ENCODE measurements at places on chromosomes 16 and 17.

- no peak for DNase-seq
Observed at GRCh38 chr16:80852261-80852872, 48.0 kb upstream of the CDYL2 start.

- DNase-seq: no peak
Observed at GRCh38 chr16:20866145-20866772, 33.9 kb downstream of the DCUN1D3 start.

GRCh38 chr17:50205111-50205962, 3.9 kb upstream of the COL1A1 start:
- DNase-seq: no peak

DNA sequence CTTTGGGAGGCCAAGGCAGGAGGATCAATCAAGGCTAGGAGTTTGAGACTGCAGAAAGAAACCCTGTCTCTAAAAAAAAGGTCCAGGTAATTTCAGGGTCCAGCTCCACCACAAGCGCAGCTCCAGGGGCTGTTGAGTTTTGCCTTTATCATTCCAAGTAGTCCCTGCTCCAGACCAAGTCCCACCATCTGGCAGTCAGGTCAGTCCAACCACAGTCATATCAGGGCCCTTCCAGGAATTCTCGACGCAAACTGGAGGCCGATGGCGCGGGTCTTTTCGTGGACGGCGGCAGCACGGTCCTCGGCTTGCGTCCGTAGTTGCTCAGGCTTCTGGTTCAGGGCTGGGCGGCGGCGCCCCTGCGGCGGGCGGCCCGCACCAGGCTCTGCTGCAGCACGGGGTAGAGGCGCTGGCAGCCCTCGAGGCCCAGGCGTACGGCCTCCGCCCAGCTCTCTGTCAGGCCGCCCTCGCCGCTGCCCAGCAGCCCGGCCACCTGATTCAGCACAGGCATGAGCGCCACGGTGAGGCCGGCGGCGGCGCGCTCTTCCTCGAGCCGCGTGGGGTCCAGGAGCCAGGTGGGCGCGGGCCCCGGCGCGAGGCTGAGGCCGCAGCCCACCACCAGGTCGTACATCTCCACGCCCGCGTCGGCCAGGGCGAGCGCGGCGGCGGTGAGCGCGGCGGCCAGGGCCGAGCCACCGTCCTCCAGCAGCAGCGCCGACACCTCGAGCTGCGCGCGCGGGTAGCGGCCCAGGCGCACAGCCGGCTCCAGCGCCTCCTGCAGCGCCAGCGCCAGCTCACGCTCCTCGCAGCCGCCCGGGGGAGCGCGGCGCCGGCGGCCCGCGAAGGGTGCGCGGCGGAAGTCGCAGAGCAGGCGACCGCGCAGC, 752 bp downstream of the EXOSC6 start:
- no peak for DNase-seq

GRCh38 chr17:50256826-50257618, 17.2 kb upstream of the TMEM92 start:
- no peak for DNase-seq

DNA sequence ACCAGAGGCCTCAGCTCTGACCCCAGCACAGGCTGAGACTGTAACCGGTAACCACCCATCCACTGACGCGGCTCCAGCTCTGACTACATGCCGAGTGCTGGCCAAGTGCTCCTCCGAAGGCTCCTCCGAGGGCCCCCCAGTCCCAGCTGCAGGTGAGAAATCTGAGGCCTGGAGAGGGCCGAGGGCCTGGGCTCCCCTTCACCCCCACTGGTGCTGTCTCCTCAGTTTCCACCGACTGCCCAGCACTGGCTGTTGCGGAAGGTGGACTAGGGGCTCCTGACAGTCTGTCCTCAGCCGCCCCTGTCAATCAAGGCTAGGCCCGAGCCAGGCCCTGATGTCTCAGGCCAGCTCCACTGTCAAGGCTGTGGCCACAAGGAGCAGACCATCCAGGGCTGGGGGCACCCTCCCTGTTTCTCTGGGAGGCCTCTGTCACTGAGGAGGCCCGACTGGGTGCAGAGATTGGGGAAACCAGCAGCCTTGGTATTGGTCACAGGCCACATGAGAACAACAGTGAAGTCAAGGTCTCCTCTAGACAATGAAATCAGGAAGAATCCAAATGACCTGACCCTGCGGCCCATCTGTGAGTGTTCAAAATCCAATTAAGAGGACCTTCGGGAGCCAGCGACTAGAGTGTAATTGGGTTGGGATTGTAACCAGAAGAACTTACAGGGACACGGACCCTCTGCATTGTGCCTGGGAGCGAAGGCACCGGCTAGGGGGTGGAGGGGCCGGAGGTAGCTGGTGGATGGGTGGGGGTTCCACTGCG, 5.1 kb downstream of the TMEM235 start:
- DNase-seq: no peak

- no peak for DNase-seq
Observed at GRCh38 chr17:2563543-2563942, 29.9 kb upstream of the PAFAH1B1 start.

- no peak for DNase-seq
Observed at GRCh38 chr16:86668136-86668910, 90.0 kb downstream of the FOXL1 start.

GRCh38 chr17:18322522-18322921, 7.4 kb downstream of the SMCR8 start:
- DNase-seq: no peak

- DNase-seq: no peak
Observed at GRCh38 chr17:4788159-4788806, 481 bp upstream of the GLTPD2 start.

DNA sequence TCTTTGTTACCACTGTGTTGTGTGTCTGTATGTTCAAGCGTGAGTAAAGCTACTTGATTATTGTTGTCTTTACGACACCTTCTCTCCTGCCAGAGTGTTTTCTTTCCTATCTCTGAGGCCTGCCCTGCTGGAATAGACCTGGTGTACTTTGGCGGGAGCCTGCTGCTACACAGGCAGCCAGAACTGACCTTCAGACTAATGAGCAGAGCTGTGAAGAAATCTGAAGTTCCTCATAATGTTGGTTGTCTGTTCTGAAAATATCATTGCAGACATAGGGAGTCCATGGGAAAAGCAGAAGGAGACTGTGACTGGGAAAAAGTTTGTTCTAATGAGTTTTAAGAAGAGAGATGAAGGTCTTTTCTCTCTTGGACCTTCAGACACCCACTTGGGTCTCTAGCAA, 9.8 kb downstream of the RHOT1 start:
- no peak for DNase-seq

DNA sequence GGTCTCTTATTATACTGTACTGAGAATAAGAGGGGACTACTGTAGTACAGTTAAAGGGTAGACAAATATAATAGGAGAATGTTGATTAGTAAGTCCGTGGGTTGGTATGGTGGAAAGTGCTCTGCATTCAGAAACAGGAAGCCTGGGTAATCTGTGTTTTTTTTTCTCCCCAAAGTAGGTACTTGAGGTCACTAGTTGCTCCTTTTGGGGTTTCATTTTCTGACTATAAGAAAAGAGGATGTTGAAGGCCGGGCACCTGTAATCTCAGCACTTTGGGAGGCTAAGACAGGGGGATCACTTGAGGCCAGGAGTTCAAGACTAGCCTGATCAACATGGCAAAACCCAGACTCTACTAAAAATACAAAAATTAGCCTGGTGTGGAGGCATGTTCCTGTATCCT, 42.0 kb upstream of the MMD start:
- no peak for DNase-seq

GRCh38 chr16:74480150-74481029, 59.1 kb upstream of the CLEC18B start:
- DNase-seq: no peak

DNA sequence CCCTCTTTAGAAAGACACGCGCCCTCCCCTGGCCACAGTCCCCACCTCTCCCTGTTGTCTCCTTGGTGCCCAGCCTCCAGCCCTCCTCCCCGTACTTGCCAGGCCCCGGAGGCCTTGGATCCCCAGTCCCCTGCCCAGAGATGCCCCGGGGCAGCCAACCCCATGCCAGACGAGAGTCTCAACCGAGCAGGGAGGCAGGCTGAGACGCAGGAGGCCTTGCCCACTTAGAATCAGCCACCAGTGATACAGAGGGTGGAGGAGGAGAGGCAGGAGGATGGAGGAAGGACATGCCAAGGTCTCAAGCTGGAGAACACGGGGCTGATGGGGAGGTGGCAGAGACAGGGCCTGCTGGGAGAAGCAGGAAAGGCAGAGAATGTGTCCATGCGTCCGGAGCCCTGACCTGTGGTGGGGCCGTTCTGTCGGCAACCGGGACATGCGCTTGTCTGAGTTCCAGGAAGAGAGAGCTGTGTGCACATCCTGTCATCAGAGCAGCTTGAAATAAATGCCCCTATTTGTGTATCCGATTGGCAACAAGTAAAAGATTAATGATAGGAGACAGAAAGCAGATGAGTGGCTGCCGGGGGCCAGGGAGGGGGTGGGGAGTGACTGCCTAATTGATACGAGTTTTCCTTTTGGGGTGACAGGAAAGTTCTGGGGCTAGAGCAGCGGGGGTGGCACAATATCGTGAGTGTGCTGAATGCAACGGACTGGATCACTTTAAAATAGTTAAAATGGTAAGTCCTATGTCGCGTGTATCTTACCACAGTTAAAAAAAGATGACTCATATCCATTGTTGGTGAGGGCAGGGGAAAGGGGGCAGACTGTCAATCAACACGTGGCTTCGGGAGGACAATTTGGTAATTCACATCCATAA, 44.7 kb upstream of the MEAK7 start:
- no peak for DNase-seq

GRCh38 chr17:67578142-67578457, 139.6 kb upstream of the NOL11 start:
- DNase-seq: no peak

- DNase-seq: no peak
Observed at GRCh38 chr17:13635951-13636350, 34.2 kb upstream of the HS3ST3A1 start.

DNA sequence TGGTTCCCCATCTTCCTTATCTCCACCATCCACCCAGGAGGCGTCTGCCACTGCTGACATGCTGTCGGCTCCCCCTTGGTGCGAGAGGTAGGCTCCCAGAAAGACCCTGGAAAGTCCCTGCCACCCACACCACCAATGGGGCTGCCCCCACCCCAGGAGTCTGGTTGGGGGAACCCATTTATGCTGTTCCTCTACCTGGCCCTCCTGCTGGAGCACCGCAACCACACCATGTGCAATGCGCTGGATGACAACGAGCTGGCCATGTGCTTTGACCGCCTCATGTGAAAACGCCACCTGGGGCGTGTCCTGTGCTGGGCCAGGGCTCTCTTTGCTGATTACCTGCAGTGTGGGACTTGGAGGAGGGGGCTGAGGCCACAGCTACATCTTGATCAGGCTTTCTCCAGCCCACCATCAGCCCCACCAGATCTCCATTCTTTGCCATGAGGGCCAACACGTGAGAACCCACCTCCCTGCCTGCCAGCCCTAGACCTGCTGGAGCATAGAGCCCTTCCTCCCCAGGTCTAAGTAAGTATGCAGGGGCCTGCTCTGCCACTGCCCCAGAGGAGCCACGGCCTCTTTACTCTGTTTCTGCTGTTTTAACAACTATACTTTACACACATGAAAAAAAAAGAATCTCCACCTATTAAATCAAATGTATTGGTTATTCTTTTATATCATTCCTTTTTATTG, 7.9 kb upstream of the ALDH3A1 start:
- no peak for DNase-seq

- no peak for DNase-seq
Observed at GRCh38 chr16:46687486-46687885, 1.5 kb downstream of the VPS35 start.

DNA sequence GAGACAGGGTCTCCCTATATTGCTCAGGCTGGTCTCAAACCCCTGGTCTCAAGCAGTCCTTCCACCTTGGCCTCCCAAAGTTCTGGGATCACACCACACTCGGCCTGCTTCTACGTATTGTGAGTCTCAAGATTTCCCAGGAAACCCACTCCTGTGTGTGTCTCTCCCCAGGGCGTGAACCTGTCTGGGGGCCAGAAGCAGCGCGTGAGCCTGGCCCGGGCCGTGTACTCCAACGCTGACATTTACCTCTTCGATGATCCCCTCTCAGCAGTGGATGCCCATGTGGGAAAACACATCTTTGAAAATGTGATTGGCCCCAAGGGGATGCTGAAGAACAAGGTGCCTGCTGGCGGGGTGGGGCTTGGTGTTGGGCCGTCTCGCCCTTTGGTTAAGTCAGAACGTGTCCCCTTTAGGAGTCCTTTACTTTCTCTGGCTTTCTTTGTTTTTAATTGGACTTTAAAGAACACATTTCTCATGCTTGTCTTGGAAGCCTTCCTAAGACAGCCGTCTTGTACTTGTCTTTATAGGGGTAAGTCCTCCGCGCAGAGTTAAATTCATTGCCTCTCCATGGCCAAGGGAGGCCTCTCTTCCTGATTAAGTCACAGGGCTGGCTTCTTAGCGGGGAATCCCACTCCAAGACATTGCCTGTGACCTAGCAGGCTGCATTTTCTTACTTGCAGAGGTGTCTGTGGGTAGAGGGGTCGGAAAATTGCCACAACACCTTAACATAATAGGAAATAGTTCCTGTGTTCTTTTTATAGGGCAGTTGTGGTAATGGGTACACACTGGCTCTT, 136.4 kb downstream of the ABCC6 start:
- DNase-seq: no peak

GRCh38 chr16:6133009-6133557, 1035.5 kb upstream of the EEF2KMT start:
- DNase-seq: no peak

GRCh38 chr16:67672739-67673662, 6.4 kb downstream of the C16orf86 start:
- no peak for DNase-seq

DNA sequence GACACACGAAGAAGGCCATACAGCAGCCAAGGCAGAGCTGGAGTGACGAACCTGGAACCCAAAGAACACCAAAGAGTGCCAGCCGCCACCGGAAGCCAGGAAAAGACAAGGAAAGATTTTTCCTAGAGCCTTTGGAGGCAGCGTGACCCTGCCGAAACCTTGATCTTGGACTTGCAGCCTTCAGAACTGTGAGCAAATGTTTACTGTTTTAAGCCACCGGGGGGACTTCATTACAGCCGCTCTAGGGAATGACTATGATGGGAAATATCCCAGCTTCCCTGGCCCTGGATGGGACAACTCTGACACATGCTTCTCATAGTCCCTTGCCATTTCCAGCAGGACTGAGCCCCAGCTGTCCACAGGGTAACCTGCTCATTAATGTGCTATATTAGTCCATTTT, 270.6 kb downstream of the HAPSTR1 start:
- no peak for DNase-seq

GRCh38 chr16:53761962-53762703, 58.2 kb downstream of the FTO start:
- no peak for DNase-seq

GRCh38 chr16:12398029-12398682, 405.5 kb downstream of the CPPED1 start:
- DNase-seq: no peak

- DNase-seq: no peak
Observed at GRCh38 chr17:54974759-54975158, 6.2 kb downstream of the STXBP4 start.

DNA sequence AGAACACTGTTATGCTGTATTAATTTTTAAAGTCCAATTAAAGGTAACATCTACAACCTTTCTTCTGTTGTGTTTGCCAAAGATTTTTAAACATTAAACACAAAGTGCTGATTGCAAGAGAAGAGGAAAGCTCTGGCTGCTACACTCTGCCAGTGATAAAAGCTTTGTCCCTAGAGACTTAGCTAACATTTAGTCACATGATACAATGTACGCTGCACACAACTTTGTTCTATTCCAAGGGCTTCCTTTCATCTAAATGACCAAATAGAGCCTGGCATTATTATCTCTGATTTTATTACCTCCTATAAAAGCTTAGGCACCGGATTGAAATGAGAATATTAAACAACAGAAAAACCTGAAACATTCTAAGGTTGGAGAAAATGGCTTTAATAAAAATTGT, 388.7 kb upstream of the PMFBP1 start:
- DNase-seq: no peak

Data from esophagus squamous epithelium (tissue), 5 donors.